ENCODE measurements at places on chromosomes 4 and X. TPM values are rescaled to one million over a fixed set of nuclear protein-coding genes. Genes with fewer than 3 reads are reported as not detected.

ARHGAP4 gene
- 10.1 TPM for total RNA-seq

GRCh38 chr4:96602661-96603060, 762.8 kb downstream of the PDHA2 start:
- no peak for DNase-seq

GRCh38 chr4:156515295-156515694, 456.3 kb downstream of the PDGFC start:
- no peak for DNase-seq

GRCh38 chrX:3252744-3253143, 93.7 kb downstream of the MXRA5 start:
- no peak for DNase-seq

DNA sequence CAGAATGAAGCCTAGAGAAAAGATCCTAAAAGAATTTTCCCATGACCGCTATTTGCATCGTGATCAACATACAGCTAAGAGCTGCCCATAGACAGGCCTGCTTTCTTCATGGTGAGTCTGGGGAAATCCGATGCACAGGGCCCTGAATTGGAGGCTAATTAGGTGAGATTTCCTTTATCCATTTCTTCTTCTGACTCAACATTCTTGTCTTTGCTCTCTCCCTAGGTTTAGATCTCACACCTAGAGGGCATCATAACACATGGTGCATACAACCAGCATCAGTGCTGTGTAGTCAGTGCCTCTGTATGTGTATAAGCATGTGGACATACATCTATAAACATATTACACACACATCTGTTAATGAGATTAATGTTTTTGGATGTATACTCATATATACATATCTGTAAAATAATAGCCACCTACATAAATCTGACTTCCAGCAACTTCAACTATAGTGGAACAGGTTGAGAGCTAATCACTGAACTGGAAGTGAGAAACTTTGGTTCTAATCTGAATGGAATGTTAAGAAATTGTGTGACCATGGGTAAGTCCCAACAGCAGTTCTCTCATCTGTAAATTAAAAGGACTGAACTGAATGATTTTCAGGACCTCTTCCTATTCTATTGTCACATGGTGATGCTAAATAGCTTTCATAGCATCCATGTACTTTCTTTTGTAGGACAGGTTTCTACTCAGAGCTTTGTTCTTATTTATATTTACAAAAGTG, 17.5 kb downstream of the GATB start:
- DNase-seq: no peak
